ENCODE measurements at places on chromosomes 5 and 9. TPM values are rescaled to one million over a fixed set of nuclear protein-coding genes. Genes with fewer than 3 reads are reported as not detected.

Gene ARSI
- not detected for total RNA-seq

DNA sequence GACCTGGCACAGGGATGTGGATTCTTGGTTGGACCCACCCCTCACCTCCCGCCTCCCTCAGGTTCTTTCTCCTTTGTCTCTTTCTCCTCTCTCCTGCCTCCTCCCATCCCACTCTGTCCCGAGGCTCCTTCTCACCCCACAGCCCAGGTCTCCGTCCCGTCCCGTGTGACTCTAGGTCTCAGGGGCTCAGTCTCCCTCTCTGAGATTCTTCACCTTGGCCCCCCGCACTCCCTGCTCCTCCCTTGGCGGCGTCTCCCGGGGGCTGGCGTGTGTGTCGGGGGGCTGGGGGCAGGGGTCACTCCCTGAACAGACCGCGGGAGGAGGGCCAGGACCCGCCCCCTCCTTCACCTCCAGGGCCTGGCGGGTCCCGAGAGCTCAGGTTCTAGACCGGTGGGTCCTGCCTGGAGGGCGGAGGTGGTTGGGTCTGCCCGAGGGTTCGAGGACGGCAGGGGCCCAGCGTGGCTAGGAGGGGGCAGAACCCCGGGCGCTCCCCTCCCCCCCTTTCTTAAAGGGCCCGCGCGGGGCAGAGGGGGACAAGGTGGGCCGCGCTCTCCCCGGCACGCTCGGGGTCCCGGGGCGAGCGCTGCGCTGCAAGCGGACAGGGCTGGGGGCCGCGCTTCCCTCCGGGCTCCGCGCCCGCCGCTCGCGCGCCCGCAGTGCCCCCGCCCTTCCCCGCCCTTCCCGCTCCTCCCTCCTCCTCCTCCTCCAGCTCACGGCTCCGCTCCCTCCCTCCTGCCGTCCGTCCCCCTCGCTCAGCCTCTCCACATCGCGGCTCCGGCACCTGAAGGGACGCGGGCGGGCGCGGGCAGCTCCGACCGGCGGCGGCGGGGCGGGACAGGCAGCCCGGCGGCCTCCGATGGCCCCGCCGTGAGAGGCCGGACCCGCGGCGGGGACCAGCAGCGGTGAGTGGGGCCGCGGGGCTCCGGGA is at the start of gene PSD2:
Gene PSD2 (plus strand): TSS at position 735 of the 928 bp plus-strand sequence. CDS start 13,633 bp downstream, outside the sequence.
- DNase-seq = no peak

DNA sequence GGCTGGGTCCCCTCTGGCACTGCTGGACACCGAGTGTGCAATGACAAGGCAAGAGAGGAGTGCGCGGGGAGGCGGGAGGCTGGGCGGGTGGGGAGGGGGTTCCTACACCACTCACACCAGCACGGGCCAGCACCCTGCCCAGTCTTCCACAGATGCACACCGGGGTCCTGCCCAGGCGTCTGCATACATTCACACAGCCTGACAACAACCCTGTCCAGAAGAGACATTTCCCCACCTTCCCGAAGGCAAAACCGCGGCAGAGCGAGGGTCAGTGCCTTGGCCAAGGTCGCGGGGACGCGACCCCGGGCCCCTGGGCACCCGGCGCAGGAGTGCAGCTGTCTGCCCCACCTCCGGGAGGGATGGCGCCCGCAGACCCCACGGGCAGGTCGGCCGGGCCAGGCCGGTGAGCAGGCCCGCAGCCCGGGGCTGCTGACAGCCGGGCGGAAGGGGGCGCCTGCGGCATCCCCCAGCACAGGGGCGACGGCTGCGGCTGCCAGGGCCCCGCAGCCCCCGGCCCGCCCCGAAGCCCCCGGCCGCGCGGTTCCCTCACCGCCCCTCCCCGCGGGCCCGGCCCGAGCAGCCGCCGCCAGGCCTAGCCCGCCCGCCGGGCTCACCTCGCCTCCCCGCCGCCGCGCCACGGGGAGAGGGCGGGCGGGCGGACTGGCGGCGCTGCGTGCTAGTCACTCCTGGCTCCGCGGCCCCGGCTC is 496 bp downstream of the MAPK9 start:
- DNase-seq = no peak

Gene TAF11L10
- total RNA-seq = not detected

DNA sequence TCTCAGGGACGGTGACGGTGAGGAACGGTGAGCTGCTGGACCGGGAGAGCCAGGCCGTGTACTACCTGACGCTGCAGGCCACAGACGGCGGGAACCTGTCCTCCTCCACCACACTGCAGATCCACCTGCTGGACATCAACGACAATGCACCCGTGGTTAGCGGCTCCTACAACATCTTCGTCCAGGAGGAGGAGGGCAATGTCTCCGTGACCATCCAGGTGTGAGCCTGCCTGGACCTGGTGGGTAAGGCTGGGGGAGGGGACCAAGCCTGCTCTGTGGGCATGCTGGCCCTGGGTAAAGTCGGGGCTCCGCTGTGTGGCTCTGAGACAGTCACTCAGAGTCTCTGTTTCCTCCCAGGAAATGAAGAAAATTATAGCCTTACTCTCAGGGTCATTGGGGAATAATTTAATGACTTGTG is 29.3 kb downstream of the CDHR2 start:
- no peak for DNase-seq

Gene ACO1
- total RNA-seq = 35.0 TPM

DNA sequence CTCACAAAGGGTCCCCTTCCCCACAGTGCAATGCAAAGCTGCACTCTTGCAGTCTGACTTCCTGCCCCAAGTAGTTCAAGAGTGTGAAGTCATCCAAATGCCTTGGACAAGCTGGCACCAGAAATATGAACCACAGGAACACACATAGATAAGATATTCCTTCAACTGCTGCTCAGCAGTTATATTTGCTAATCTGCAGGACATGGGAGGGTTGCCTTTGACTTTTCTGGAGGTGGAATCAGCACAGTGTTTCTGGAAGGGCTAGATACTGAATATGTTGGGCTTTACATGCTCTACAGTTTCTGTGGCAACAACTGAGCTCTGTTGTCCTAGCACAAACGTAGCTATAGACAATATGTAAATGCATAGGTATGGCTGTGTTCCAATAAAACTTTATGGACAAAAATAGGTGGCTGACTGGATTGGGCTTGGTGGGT is 96.7 kb upstream of the PCA3 start:
- DNase-seq = no peak

Gene SPINK14
- total RNA-seq = not detected
